H1 (cell line): ENCODE measurements at places on chromosomes 7 and 10.

DNA sequence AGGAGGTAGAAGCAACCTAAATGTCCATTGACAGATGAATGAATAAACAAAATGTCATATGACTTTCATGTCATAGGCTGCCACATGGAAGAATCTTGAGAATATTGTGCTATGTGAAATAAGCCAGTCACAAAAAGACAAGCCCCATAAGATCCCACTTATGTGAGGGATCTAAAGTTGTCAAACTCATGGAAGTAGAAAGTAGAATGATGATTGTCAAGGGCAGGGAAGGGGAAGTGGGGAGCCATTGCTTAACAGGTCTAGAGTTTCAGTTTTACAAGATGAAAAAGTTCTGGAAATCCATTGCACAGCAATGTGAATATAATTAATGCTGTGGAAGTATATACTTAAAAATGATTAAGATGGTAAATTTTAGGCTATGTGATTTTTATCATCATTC is 229.3 kb upstream of the KMT2E start:
- DNase-seq = no peak

GRCh38 chr7:108235451-108236061 is 105.4 kb upstream of the LAMB4 start:
- no peak for DNase-seq

- DNase-seq = no peak
These were observed 115.7 kb downstream of the BMS1 start for GRCh38 chr10:42898037-42898960.

DNA sequence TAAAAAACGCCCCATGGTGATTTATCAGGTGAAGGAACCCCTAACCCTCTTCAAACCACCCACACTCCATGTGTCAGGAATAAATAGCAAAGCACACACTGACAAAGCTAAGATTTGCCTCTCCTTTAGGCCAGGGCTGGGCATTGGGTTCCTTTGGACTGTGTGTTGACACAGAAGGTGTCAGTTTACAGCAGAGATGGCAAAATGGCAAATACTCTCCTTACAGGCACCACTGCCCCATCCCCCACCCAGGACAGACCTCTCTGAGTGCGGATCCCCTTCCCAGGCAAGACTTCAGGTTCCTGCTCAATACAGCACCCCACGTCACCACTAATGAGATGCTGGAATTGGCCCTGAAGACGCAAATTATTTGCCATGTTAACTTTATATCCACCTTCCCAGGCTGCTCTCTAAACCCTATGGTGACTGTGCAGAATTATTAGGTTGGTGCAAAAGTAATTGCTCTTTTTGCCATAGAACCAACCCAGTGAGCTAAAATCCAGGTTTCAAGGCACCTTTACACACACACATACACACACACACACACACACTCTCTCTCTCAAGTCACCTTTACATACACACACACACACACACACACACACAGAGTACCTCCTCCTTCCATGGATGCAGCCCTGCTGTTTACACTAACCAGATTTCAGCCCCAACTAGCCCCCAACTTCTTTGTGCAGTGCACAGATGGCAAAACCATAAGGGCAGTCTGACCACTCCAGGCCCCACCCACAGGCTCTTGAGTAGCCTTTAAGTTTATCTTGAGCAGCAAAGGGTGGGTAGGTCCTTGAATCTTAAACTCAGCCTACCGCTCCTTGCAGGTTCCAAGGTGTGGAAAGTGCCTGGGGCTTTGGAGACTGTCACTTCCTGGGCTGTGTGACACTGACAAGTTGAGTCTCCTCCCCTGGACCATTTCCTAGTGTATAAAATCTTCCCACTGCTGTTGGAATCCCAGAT is 4.0 kb upstream of the ZCCHC24 start:
- DNase-seq = no peak

DNA sequence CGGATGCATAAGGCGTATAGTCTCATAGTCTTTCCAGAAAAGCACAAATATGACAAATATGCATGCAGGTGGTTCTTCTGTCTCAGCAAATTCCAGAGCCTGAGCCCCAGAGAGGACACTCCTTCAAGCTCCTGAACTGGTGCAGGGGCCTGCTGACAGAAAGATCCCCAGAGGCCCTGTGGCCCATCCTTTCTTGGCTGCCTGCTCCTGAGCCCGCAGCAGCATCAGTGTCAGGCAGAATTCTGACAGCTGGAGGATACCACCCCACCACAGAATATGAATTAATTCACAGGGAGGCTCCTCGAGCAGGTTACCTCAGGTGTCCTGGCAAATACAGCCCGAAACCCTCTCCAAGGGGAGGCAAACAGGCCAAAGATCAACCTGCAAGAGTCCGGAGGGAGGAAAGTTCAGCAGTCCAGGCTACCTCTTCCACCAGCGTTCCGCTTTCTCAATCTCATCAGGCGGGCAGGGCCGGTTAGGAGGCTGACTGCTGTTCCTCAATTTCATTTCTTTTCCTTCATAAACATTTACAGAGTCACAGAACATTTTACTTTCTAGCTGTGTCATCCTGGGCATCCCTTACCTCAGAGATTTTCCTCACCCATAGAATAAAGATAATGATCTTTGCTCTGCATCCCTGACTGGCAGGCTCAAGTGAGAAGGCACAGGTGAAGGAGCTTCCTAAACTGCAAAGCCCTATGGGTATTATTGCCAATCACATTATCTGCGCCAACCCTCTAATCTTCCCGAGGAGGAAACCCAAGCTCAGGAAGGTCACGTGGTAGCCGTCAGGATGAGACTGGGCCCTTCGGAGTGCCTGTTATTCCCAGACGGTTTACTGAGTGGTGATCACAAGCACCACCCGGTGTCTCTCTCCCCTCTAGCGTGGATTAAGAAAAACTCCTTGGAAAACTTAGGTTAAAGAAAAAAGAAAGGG is 1.4 kb downstream of the DNAJB12 start:
- DNase-seq = no peak

GRCh38 chr10:29736366-29737073 is 101.7 kb upstream of the SVIL start:
- DNase-seq = no peak

- no peak for DNase-seq
These were observed 23.6 kb downstream of the SLC35B4 start for GRCh38 chr7:134293002-134293740.

- DNase-seq = no peak
These were observed 754.0 kb downstream of the KCNMA1 start for GRCh38 chr10:76883596-76883995.

GRCh38 chr7:91043186-91043585 is 221.0 kb upstream of the FZD1 start:
- DNase-seq = no peak

- DNase-seq = no peak
These were observed 53.1 kb downstream of the INPP5F start for GRCh38 chr10:119778776-119779445.

DNA sequence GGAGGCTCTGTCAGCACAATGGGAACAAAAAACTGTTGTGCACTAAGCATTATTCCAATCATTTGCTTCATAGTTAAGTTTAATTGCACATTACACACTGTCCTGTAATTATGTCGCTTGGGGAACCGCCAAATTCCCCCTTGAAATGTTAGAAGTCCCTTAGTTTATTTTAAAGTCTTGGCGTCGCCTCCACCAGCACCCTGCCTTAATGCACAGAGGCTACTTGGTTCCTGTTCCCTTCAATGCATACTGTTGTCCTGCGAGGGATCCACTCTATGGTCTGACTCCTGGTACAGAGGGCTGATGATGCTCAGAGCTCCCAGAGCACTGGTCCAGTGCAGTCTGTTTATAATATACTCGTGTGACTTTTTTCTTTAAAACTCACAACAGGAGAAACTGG is 330.7 kb downstream of the ELMO1 start:
- DNase-seq = no peak

DNA sequence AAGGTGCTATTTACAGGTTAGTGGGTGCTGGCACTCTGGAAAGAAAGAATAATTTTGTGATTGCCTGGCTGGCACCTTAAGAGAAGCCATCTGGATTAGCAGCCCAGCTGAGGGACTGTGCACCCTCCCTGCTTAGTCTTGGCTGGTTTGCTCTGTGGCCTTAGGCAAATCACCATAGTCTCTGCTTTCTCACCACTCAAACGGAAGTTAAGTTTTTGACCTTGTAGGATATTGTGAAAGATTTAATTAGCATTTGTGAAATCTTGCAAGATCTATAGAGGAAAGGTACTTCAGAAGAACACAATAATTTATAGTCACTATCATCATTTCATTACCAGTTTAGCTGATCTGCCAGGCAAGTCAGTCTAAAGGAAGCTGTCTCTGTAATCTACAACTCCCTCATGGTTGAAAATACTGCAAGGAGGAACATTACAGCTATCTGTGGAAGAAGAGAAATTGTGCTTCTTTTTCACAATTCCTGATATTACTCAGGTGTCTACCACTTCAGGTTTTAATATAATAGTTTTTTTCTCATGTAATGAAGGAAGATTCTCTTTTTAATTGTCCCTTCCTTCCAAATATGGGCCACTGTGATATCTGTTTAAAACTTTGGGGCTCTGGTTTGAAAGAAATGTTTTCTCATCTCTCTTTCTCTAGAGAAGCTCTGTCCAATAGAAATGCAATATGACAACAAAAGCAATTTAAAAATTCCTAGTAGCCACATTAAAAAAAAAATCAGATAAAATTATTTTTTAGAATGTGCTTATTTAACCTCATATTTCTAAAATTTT is 219.6 kb downstream of the PTEN start:
- DNase-seq = no peak

DNA sequence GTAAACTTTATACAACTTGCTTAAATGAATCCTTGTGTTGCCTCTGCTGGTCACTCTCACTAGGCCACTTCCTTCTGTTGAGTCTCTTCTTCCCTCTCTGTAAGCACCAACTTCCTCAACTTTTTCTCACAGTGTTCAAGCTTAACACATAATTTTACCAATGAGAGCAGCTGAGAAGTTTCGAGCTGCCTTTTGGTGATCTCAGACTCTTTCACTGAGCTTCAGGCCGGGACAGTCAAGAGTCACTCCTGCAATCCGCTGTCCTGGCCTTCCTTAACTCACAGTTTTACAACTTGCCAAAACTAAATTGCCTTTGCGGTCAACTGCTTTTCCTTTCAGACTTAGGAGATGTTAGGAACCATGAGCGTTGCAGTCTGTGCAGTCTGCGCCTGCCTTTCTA is 47.4 kb downstream of the PRPF18 start:
- DNase-seq = no peak

- DNase-seq = no peak
These were observed 37.0 kb downstream of the PFKP start for GRCh38 chr10:3104251-3104918.

DNA sequence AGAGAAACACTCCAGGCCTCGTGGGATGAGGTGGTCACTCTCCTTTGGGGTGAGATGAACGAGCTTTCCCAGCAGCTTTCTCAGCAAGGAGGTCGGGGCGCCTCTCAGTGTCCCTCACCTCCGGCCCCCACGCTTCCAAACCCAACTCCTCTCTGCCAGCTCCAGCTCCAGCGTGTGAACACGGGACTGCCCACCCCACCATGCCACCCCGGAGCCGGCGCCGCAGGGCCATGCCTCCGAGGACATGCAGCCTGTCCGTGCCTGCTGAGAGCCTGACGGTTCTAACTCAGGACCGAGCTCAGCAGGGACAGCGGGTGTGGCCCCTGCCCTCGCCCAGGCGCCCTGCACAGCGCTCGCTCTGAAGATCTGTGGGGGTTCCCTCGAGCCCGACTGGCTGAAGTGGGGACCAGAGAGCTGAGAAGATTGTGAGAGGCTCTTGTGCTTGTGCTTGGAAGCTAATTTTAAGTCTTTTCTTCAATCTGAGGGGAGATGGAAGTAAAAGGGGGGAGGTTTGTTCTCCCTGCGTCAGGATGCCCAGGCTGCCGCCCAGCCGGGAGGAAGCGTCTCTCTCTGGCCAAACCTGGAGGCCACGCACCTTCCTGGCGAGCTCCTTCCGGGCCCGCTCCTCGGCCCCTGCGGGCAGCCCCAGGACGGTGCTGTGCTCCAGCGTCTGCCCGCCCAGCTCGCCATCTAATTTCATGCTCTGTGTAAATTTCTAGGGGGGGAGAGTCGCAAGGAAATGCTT is 5.1 kb upstream of the ADAM8 start:
- no peak for DNase-seq

- DNase-seq = no peak
These were observed 51.0 kb downstream of the ORC5 start for GRCh38 chr7:104156842-104157277.

GRCh38 chr10:133235265-133235855 is 2.3 kb upstream of the VENTX start:
- no peak for DNase-seq

GRCh38 chr7:76426246-76426645 is 1.5 kb downstream of the ZP3 start:
- DNase-seq = no peak

GRCh38 chr7:148437043-148437442 is 153.5 kb upstream of the C7orf33 start:
- no peak for DNase-seq
